ENCODE measurements at places on chromosomes 11 and 22. TPM values are rescaled to one million over a fixed set of nuclear protein-coding genes. Genes with fewer than 3 reads are reported as not detected.

The MFRP gene
- not detected for total RNA-seq

DNA sequence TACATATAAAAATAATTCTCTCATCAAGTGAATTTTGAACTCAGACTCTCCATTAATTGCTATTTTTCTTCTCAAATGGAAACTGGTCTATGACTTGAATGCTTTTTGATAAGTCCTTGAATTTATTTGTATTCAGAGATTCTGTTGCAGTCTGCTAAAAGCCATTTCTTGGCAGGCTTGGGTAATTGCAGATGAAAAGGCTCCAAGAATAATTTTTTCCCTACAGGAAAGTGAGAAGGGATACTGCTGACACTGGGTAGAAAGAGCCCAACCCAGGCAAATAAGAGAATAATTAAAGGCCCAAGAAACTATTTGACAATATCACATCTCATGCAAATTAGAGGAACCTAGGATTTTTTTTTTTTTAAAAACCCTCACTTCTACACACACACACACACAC, 246.5 kb upstream of the DDI1 start:
- H3K27ac ChIP-seq: no peak overlapping the region
- H3K36me3 ChIP-seq: no peaks in the 10 kb centered on the region
- no peak for DNase-seq
- H3K27me3 ChIP-seq: no peaks in the 10 kb centered on the region
- H3K4me3 ChIP-seq: no peak overlapping the region

The SCUBE2 gene
- total RNA-seq: 42.1 TPM

The PKP3 gene
- 8.5 TPM for total RNA-seq

The ZNF214 gene
- total RNA-seq: 13.2 TPM

Measured in neural progenitor cell (in vitro differentiated cells).